ENCODE measurements at places on chromosomes 3 and 15.

DNA sequence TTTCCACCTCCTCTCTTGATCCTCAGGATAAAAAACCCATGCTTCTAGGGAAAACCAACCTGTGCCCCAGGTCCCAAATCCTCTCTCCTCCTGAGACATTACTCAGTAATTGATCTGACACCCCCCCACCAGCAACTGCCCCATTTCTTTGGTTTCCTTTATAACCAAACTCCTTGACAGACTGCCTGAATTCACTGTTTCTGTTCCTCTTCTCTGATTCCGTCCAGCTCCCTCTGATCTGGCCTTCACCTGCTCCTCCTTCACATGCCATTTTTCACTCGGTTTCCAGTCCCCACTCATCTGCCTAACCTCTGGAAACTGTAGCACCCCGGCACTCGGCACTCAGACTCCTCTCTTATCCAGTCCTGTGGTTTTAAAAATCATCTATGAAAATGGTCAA, 2.1 kb downstream of the CCDC51 start:
- no peak for DNase-seq

DNA sequence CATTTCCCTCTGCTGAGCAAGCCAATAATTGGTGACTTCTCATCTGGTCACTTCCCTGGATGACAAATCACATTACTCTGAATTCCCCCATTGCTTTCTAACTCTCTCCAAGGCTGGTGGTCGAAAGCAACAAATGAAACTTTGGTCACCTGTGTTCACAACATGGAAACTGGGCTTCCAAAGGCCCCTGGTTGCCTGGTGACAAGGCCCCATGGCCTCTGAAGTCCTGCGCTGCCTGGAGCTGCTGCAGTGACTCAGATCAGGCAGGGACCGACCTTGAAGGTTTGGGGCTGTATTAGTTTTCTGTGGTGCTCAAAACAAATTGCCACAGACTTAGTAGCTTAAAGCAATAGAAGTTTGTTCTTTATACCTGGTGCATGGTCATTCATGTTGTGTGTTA, 345.3 kb downstream of the WDR72 start:
- no peak for DNase-seq

DNA sequence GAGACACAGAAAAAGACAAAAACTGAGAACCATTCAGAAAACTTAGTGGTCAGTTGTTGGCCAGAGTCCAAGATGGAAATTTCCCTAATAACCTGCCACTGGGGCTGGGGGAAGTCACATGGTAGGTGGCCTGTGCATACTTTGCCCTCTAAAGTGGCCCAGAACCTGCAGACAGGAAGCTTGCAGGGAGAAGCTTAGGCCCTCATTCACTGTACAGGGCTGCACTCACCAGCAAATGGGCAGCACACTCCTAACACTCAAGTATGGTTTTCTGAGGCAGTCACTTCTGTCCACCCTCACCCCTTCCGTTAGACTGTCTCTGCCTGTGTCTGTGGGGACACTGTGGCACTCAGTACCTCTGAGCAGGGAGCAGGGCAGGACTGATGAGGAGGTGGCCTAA, 14.5 kb upstream of the RNU6-1 start:
- no peak for DNase-seq

- DNase-seq, result no peak
Measured at GRCh38 chr3:60728006-60728405, 523.2 kb downstream of the FHIT start.

GRCh38 chr3:198043119-198043518, 83.1 kb downstream of the LMLN start:
- DNase-seq, result no peak

- DNase-seq, result no peak
Measured at GRCh38 chr3:170622369-170623159, 36.7 kb upstream of the SLC7A14 start.

DNA sequence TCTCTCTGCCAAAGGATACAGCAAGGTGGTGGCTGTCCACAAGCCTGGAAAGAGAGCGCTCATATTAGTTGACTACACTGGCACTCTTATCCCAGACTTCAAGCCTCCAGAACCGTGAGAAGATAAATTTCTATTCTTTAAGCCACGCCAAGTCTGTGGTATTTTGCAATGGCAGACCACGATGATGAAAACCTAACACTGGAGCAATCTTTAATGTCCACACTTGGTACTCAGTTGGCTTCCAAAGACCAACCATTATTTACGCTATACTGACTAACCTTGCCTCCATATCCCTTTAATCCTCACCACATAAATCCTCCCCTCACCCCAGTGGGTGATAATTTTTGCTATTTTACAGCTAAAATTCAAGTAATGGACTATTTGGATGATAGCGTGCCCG, 16.9 kb upstream of the LACTB start:
- no peak for DNase-seq

DNA sequence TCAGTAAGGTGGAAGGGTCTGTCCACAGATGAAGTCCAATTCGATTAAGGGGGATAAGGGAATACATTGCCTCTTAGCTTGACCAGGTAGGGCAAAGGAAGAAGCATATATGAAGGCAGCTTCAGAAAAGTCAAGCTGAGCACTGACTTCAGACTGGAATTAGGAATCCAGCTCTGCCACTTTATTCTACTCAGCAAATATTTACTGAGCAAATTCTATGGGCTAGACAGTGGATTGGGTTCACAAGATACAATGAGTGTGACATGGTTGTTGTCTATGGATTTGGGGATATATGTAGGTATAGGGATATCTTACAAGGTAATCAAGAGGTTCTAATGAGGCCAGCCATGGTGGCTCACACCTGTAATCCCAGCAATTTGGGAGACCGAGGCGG, 526 bp downstream of the ADIPOQ start:
- DNase-seq, result no peak

DNA sequence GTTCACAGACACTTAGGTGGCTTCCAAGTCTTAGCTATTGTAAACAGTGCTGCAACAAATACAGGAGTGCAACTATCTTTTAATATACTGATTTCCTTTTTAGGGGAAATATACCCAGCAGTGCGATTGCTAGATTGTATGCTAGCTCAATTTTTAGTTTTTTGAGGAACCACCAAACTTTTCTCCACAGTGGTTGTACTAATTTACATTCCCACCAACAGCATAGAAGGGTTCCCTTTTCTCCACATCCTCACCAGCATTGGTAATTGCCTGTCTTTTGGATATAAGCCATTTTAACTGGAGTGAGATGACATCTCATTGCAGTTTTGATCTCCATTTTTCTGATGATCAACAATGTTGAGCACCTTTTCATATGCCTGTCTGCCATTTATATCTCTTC, 58.9 kb downstream of the ZNF148 start:
- no peak for DNase-seq

- DNase-seq, result no peak
Measured at GRCh38 chr3:12345141-12345561, 56.3 kb downstream of the PPARG start.

DNA sequence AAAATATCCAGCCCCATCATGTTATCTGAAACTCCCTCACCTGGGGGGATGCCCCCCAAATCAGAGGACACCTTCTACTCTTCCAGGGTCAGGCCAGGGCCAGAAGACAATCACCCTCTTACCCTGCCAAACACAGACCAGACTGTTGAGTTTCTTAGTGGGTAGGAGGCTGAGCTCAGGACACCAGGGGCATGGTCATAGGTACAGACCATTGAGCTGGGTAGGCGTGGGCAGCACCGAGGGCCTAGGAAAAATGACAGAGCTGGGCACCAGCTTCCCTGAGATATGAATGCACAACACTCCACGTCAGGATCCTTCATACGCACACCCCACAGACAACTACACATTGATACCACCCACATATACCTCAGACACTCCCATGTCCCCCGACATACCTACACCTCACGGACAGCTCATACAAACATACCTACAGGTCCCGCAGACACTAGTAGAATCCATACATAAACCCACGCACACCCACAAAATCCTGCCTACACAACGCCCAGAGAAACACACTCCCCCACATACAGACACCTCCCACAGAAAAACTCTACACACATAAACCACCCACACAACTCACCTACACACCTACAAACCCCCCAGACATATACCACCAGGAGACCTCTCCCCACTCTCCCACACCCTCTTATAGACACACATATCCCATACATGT, 11.8 kb downstream of the AP3B2 start:
- no peak for DNase-seq

DNA sequence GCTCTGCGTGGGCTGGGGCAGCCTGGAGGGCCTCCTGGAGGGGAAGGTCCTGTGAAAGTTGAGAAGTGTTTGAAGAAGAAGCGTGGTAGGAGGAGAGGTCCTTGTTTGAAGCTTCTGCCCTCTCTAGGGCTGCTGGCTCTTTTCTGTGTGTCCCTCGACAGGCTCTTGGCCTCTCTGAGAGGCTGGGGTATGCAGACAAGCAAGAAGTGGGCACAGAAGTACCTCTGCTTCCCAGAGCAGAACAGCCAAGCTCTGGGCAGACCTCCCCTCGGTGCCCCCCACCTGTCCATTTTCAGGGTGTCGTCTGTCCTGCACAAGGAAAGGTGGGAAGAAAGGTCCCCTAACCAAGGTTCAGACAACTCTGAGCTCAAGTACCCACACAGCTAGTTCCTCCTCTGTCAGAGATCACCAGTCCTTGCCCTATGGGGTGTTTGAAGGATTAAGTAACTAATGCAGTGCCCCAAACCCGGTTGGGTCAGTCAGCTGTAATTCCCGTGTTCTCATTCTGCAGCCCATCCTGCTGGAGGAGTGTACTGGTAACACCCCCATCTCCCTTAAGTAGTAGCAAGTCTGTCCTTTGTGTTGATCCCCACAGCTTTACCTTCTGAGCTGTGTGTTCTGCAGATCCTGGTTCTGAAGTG, 6.3 kb downstream of the CSK start:
- no peak for DNase-seq

DNA sequence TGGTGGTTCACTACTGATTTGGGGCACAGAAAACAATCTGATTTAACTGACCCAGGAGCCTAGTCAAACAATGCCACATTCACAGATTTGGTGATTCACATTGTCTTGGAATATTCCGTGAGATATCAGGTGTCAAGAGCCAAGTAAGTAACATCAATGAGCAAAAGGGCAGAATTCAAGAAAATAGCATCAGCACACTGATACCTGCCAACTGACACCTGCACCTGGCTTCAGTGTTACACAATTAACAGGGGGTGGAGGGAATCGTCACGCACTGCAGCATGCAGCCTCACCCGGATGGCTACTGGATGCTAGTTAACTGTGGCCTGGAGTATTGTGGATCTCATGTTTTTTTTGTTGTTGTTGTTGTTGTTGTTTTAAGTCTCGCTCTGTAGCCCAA, 17.6 kb downstream of the CCNL1 start:
- no peak for DNase-seq

GRCh38 chr15:29278436-29279105, 8.9 kb upstream of the NSMCE3 start:
- no peak for DNase-seq

GRCh38 chr3:187000711-187001151, 70.4 kb downstream of the ST6GAL1 start:
- DNase-seq, result no peak

- no peak for DNase-seq
Measured at GRCh38 chr15:33968224-33968623, at the start of gene CHRM5. CHRM5 (plus strand) TSS chr15:33968497; CDS start chr15:34062718, 94,221 bp downstream.

- DNase-seq, result no peak
Measured at GRCh38 chr3:171687581-171687980, 122.7 kb downstream of the PLD1 start.

- no peak for DNase-seq
Measured at GRCh38 chr3:134380249-134380648, 6.0 kb upstream of the AMOTL2 start.

GRCh38 chr3:62249855-62250543, 123.4 kb downstream of the FEZF2 start:
- DNase-seq, result no peak

DNA sequence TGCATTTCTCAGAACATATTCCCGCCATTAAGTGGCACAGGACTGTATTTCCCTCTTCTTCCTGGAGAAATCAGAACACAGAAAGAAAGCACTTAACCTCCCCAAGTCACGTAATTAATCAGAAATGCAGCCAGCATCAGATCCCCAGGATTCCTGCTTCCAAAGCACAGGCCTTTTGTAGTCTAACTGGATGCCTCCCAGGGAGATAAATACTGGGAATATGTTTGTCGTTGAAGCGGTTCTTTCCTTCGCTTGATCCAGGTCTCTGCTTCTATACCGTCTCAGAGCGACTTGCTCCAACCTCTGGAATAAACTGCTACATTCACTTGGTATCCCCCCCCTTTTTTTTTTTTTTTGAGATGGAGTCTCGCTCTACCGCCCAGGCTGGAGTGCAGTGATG, 198.6 kb downstream of the KBTBD8 start:
- no peak for DNase-seq

DNA sequence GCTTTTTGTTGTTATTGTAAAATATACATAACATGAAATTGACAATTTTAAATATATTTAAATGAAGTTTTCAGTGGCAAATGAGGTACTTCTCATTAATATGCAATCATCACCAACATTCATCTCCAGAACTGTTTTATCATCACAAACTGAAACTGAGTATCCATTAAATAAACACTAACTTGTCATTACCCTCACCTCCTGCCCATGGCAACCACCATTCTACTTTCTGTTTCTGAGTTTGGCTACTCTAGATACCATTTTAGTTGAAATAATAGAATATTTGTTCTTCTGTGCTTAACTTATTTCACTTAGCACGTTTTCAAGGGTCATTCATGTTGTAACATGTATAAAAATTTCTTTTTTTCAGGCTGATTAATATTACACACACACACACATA, 834.3 kb downstream of the PLOD2 start:
- DNase-seq, result no peak

DNA sequence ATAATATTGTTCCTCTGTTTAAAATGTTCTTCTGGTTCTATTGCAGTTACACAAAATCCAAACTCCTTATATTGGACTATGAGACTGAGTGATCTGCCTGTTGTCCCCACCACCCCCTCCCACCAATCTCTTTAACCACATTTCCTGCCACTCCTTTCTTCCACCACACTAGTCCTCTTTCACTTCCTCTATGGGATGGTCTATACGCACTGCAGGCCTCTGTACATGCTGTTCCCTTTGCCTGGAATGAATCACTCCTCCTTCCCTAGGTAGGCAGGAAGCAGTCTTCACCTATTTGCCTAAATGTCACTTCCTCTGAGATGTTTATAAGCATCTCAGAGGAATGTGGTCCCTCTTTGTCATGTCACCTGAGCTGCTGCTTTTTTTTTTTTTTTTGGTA, 4.0 kb downstream of the MAP2K1 start:
- no peak for DNase-seq

- no peak for DNase-seq
Measured at GRCh38 chr3:94693997-94694640, 631.3 kb downstream of the NSUN3 start.

- no peak for DNase-seq
Measured at GRCh38 chr3:35688826-35689225, 49.5 kb downstream of the ARPP21 start.

DNA sequence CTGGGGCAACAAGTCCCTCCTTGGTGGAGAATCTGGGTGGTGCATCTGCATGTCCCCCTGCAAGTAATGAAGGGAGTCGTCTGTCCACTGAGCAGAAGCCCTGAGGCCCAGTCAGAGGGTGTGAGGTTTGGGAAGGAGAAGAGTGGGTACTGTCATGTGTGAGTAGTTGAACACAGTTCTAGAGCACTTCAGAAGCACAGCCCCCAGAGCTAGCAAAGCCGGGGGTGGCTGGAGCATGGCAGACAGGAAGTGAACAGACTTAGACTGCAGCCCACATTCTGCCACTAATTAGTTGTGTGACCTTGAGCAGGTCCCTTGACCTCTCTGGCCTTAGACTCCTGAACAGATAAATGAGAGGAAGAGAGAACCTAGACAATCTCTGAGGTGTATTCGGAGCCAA, 207.6 kb downstream of the UACA start:
- no peak for DNase-seq

- no peak for DNase-seq
Measured at GRCh38 chr15:71230303-71230702, 115.0 kb downstream of the THSD4 start.

- no peak for DNase-seq
Measured at GRCh38 chr15:40409366-40409765, 3.8 kb downstream of the IVD start.

Data from stimulated activated CD8-positive, alpha-beta memory T cell treated with anti-CD3 and anti-CD28 coated beads, Interleukin-15, amount 100 ng/mL, for 4 hours (primary cell).